Breast epithelium (tissue), 4 donors: ENCODE measurements at places on chromosomes 13 and 19.
A peak's percentile ranks its signal among the peaks of the same experiment; 100 is the strongest.

DNA sequence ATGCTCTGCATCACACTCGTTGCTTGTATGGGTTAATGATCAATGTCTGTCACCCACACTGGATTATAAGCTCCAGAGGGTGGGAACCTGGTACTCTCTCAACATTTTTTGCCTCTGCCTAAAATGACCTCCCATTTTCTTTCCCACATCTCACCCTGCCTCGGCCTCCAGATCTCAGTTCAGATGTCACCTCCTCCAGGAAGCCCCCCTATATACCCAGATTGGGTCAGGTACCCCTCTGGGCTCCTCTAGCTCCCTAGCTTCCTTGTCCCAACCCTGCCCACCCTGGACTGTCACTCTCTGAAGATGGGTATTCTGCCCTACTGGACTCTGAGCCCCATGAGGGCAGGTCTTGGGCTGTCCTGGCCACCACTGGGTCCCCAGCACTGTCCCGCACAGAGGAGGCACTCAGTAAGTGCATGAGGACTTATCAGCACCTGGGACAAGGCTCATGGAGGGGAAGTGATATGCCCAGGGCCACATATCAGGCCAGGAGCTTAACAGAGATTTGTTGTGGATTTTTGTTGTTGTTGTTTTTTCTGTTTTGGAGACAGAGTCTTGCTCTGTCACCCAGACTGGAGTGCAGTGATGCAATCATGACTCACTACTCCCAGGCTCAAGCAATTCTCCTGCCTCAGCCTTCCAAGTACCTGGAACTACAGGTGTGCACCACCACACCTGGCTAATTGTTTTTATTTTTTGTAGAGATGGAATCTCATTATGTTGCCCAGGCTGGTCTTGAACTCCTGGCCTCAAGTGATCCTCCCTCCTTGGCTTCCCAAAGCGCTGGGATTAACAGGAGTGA lies 23.8 kb downstream of the PRKD2 start:
- no peak for DNase-seq
- H3K27ac ChIP-seq = peak overlapping the region; percentile 2
- no peaks in the 10 kb centered on the region for H3K4me1 ChIP-seq
- H3K27me3 ChIP-seq = no peaks in the 10 kb centered on the region
- peaks cover 21% of the 10 kb centered on the region for H3K36me3 ChIP-seq

DNA sequence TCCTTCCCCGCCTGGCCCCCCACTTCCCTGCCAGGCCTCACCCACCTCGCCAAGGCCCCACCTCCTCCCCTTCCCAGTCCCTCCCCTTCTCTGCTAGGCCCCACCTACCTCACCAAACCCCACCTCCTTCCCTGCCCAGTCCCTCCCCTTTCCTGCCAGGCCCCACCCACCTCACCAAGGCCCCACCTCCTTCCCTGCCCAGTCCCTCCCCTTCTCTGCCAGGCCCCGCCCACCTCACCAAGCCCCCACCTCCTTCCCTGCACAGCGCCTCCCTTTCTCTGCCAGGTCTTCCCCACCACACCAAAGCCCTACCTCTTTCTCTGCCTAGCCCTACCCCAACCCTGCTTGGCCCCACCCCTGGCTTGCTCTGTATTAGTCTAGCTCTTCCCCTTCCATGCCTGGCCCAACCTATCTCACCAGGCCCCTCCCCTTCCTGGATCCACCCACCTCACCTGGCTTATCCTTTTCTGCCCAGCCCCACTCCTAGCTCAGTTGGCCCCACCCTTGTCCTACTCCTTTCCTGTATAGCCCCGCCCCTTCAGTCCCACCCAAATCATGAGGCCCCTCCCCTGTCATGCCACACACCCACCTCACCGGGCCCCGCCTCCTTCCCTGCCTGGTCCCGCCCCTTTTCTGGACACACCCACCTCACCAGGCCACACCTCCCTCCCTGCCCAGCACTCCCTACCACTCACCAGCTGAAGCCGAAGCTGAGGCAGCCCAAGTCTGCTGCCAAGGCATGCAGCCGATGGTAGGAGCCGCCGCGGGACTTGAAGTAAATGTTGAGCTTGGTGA lies 16.2 kb downstream of the CERS1 start:
- H3K27me3 ChIP-seq = no peaks in the 10 kb centered on the region
- no peak for DNase-seq
- H3K4me1 ChIP-seq = no peaks in the 10 kb centered on the region
- no peak overlapping the region for H3K4me3 ChIP-seq
- no peak overlapping the region for H3K27ac ChIP-seq

DNA sequence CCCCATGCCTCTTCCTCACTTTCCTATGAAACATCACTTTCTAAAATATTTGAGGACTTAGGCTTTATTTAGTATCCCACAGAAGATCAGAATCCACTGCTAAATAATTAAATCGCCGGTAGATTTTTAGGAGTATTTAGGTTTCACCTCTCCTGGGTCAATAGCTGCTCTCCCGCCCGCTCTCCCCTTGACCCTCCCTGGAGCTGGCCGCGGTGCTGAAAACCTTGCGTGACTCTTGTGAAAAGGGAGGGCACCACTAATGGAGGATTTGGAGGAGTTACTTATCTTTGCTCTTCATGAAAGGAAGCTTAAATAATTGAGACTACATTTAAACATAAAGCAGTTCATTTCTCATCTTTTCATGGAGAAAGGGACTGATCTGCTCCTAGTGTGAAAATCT lies 14.1 kb downstream of the POU4F1 start:
- DNase-seq = no peak
- no peaks in the 10 kb centered on the region for H3K4me1 ChIP-seq
- peaks cover 70% of the 10 kb centered on the region for H3K27me3 ChIP-seq
- no peaks in the 10 kb centered on the region for H3K36me3 ChIP-seq
- H3K4me3 ChIP-seq = no peak overlapping the region
- no peak overlapping the region for H3K27ac ChIP-seq

- no peak for DNase-seq
- no peak overlapping the region for H3K4me3 ChIP-seq
Observed at GRCh38 chr13:35909091-35909490, 222.1 kb downstream of the DCLK1 start.

DNA sequence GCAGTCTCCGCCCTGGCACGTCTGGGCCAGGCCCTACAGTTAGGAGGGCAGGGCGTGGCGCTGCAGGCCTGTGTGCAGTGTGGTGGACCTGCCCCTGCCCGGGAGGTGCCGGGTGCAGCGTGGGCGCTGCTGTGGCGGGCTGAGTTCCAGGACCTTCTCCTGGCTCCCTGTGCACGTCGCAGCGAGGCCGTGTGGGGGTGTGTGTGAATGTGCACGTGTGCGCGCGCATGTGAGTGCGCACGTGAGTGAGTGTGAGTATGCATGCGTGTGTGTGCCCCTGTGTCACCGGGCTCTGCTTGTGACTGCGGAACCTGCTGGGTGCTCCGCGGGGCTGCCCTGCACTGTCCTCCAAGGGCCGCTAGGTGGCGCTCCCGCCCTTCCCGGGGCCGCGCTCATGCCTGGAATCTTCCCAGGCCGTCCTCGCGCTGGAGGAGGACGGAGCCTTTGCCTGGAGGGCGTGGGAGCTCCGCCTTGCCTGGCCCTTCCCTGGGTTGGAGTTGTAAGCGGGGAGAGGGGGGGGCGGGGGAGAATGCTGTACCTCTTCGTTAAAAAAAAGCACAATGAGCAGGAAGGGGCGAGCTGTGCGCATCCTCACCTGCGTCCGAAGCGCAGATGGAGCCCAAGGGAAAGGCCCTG lies 79.3 kb downstream of the KDM4B start:
- H3K27ac ChIP-seq = peak overlapping the region; percentile 29
- H3K36me3 ChIP-seq = no peaks in the 10 kb centered on the region
- no peaks in the 10 kb centered on the region for H3K27me3 ChIP-seq
- peak overlapping the region; percentile 56 for H3K4me3 ChIP-seq
- DNase-seq = peak; percentile 89

DNA sequence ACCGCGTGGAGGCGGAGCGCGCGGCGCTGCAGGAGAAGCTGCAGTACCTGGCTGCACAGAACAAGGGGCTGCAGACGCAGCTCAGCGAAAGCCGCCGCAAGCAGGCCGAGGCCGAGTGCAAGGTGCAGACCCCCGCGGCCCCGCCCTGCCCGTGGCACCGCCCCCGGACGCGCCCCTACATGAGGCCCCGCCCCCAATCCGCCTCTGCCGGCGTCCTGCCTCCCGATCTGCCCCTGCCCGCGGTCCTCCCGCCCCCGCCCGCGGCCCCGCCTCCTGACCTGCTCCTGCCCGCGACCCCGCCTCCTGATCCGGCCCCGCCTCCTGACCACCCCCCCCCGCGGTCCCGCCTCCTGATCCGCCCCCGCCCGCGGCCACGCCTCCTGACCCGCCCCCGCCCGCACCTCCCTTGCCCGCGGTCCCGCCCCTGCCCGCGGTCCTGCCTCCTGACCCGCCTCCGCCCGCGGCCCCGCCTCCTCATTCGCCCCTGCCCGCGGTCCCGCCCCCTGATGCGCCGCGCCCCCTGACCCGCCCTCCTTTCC lies 11.7 kb downstream of the PRR36 start:
- H3K36me3 ChIP-seq = no peaks in the 10 kb centered on the region
- DNase-seq = peak; percentile 65
- peak overlapping the region; percentile 35 for H3K4me3 ChIP-seq
- H3K27me3 ChIP-seq = no peaks in the 10 kb centered on the region
- H3K4me1 ChIP-seq = peaks cover 5% of the 10 kb centered on the region
